ENCODE measurements at places on chromosomes 3 and 15.
A peak's percentile ranks its signal among the peaks of the same experiment; 100 is the strongest.

DNA sequence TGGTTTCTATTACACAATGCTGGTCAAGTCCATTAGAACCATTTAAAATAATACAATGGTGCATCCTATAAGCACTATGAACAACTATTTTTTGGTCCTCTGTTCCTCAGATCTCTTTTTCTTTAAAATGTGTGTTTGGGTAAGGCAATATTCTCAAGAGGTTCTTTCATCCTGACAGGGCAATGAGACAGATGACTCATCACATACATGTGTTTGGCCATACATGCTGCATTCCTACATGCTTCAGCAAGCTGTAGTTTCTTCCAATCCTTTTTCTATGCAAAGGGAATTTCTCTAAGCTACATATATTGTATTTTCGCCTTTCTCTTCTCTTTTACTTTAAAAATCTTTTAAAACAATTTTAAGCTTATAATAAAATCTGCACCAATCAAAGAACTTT is 52.7 kb downstream of the OTOL1 start:
- DNase-seq, result no peak

- no peak for DNase-seq
Observed at GRCh38 chr3:41350441-41350840, 151.1 kb downstream of the CTNNB1 start.

- DNase-seq, result no peak
Observed at GRCh38 chr3:44954962-44955361, 21.0 kb downstream of the ZDHHC3 start.

DNA sequence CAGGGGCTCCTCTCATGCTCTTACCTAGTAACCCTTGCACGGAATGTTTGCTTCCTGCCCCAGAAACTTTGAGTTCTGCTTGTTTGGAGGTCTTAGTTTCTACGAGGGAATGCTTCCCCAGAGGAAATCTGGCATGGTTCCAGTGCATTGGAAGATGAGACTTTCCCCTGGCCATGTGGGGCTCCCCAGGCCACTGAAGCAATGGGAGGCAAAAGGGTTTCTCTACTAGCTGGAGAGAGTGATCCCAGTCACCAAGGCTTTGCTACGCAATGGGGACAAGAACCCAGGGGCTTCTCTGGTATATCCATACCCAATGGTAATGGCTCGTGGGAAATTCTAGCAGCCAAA is 44.2 kb upstream of the RPL32 start:
- DNase-seq, result no peak

DNA sequence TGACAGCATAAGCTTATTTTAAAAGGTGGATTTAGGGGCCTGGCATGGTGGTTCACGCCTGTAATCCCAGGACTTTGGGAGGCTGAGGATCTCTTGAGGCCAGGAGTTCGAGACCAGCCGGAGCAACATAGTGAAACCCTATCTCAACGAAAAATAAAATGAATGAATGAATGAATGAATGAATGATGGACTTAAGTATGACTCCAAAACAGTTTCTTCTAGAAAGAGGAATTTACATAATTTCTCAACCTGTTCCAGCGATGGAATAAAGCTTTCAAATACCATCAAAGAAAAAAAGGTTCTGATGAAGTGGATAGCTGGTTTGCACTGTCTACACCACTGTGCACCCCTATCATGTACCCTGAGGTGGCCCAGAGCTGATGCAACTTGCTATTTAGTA is 20.1 kb upstream of the NR2C2 start:
- no peak for DNase-seq

GRCh38 chr3:64207289-64208080 is 17.8 kb downstream of the PRICKLE2 start:
- no peak for DNase-seq

- no peak for DNase-seq
Observed at GRCh38 chr3:172918165-172918564, 167.6 kb downstream of the ECT2 start.

GRCh38 chr15:88652456-88653199 is 13.8 kb downstream of the ISG20 start:
- DNase-seq, result no peak

- DNase-seq, result no peak
Observed at GRCh38 chr3:50095352-50095998, 6.8 kb downstream of the RBM5 start.

DNA sequence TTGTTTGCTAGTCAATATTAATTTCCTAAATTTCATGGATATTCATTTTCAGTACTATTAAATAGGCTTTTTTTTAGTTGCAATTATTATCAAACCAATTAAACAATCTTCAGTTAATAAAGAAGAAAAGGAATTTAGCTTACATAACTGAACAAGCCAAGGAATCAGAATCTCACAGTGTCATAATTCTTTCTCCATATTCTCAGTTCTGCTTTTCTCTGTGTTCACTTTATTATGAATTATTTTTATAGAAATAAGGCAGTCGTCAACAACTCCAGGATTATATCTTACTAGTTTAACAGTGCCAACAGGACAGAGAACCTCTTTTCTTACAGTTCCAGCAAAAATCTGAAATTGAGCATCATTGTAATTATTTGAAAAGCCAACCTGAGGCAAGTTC is 221.7 kb downstream of the CGGBP1 start:
- no peak for DNase-seq

DNA sequence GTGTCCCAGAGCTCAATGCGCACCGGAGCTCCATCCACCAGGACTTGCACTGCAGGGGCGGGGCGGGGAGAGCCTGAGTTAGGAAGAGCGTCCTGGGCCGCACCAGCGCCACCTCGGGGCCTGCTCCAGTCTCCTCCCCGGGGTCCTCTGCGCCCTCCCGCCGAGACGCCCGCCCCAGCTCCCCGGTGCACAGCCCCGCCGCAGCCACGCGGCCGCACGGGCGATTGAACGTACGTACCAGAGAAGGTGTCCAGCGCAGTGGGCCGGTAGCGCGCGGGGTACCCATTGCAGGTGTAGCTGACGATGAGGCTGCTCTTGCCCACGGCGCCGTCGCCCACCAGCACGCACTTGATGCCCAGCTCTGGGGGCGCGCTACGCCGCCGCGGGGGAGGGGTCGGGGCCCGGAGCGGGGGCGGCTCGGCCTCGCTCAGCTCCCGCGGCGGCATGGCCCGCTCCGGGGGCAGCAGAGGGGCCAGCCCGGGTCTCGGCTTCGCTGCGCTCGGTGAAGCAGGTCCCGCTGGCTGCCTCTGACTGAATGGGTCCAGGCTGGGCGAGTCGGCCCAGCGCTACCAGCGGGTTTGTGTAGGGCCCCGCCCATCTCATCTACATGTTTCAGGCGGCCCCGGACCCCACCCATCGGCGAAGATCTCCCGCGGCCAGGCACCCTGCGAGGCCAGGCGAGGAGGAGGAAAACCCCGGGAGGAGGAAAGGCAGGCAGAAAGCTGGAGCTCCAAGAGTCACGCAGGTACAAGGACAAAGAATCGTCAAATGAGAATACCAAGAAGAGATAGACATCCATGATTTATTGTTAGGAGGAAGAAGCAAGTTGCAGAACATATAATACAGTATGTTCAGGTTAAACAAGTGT is at the start of gene RHOV:
Gene RHOV (minus strand): TSS at position 541 of the 868 bp plus-strand sequence. CDS start 95 bp downstream, at position 446.
- DNase-seq, result peak; percentile 73

Measured in dorsolateral prefrontal cortex (tissue), 122 donors.